ENCODE measurements at places on chromosomes 16 and 17. TPM values are rescaled to one million over a fixed set of nuclear protein-coding genes. Genes with fewer than 3 reads are reported as not detected.

The ABCC12 gene
- total RNA-seq: not detected

The FAM171A2 gene
- 3.3 TPM for total RNA-seq

DNA sequence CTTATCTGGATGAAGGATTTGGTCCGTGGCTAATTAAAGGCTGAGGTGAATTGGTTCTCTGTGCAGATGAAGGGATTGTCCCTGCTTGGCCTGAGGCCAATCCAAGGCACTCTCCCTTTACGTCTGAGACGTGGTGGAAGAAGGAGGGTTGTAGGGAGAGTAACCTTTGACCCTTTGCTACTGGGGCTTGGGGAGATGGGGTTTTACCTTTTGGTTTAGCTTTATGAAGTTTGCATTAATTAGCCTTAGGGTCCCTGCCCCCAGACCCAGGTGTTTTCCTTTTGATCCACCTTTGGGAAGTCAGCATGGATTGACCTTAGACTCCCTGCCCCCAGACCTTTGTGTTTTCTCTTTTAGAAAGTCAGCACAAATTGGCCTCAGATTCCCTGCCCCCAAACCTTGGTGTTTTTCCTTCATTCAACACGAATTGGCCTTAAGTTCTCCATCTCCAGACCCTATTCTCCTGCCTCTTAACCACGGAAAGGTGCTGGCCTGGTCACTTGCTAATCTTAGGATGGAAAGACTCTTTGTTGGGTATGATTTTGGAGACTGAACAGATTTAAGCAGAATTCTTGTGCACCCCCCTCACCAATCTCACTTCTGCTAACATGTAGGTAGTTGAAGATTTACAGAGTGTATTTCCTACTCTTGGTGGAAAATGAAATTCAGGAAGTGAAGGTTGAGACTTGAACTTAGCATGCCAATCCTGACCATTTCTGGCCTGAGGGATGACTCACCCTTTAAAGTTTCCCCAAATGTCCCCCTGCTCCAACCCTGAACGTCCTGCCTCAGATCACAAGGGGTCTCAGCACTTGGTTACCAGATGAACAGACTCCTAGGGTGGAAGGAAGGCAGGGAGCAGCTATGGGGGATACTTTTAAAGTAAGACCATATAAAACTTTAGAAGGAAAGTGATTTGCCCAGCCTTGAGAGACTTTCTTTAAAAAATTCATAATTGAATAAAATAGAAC is 23.1 kb upstream of the MMD start:
- DNase-seq: no peak

DNA sequence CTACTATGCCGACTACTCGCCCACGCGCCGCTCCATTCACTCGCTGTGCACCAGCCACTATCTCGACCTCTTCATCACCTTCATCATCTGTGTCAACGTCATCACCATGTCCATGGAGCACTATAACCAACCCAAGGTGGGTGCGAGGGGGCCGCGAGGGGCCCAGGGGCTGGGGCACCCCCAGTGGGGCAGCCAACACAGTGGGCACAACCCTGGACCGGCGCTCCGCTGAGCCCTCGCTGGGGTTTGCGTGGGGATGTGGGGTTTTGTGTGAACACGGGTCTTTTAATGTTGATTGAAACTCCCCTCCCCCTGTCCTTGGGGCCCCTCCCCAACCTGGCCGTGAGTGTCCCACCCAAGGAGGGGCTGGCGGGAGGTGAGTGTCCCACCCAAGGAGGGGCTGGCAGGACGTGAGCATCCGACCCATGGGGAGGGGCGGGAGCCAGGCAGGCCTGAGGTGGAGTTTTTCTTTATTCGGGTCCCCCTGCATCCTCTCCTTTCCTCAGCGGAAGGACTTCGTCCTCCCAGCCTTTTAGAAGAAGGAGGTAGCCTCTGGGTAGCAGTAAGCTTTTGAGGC is 11.2 kb downstream of the TPSG1 start:
- no peak for DNase-seq

GRCh38 chr17:6096201-6097004 is 26.2 kb downstream of the WSCD1 start:
- no peak for DNase-seq

- peak; percentile 90 for DNase-seq
Observed at GRCh38 chr16:2023092-2024031, 3.3 kb upstream of the NHERF2 start.

DNA sequence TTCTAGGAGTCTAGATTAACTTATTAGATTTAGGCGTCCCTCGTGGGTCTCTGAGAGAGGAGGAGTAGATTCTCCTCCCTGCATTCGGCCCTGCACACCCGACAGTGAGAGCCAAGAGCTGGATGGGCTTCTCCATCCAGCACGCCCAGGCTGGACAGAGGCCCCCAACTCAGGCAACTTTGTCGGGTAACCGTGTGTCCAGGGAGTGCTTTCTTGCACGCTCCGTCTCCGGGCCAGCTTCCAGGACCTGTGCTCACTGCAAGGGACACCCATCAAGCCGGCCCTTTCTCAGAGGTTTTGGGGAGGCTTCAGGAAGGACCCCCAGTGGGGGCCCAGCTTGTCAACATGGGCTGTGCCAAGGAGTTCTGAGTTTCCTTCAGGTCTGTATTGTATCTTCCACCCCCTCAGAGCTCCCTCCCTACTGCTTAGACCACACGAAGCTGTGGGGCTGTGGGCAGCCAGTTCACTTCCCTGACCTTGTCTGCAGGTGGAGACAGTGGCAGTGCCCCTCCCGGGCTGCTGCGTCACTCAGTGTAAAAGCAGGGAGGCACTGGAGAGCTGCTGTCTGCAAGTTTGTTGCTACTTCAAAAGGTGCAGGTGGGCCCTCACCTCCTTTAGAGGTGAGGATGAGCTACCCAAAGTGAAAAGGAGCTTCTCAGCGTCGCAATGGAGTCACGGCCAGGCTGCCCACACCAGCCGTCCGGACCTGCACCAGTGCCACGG is 24.0 kb upstream of the C16orf78 start:
- DNase-seq: no peak

DNA sequence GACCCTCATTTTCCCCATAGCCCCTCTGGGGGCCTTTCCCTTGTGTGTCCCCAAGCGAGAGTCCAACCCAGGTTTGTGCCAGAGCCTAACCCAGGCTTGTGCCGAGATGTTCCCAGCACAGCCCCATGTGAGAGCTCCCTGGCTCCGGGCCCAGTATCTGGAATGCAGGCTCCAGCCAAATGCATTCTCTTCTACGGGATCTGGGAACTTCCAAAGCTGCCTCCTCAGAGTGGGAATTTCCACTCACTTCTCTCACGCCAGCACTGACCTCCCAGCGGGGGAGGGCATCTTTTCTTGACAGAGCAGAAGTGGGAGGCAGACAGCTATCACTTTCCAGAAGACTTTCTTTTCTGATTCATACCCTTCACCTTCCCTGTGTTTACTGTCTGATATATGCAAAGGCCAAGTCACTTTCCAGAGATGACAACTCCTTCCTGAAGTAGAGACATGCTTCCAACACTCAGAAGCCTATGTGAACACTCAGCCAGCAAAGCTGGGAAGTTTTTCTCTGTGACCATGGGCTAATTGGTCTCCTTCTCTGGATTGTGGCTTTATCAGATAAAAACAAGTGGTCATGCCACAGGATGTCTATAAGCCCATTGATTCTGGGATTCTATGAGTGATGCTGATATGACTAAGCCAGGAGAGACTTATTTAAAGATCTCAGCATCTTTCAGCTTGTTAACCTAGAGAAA is 2.5 kb upstream of the CCL2 start:
- DNase-seq: peak; percentile 98

DNA sequence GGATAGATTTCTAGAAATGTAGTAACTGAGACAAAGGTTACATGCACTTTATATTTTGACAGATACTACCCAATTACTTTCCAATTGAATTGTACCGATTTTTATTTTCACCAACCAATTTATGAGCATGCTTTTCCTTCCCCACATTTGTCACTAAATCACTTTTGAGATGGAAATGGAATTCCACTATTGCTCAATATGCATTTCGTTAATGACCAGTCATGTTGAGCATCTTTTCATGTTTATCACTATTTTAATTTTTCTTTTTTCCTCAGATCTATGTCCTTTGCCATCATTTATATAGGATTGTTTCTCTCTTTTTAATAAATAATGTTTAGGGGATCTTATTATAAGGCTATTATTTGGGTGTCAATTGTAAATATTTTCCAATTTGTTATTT is 102.8 kb upstream of the SMIM36 start:
- DNase-seq: no peak

GRCh38 chr16:50519602-50520001 is 28.6 kb upstream of the NKD1 start:
- DNase-seq: no peak

DNA sequence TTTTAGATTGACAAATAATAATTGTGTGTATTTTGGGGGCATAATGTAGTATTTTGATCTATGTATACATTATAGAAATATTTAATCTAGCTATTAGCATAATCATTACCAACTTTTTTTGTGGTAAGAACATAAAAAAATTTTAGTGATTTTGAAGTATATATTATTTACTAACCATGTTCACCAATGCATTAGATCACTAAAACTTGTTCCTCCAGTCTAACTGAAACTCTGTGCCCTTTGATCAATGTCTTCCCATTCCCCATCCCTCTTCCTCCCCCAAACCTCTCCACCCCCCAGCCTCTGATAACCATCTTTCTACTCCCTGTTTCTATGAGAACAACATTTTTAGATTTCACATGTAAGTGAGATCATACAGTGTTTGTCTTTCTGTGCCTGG is 8.5 kb downstream of the EFCAB13 start:
- no peak for DNase-seq

Measured in right atrium auricular region (tissue), 2 donors.